Activated CD4-positive, alpha-beta T cell treated with anti-CD3 and anti-CD28 coated beads, Interleukin-2, amount 50 U/mL, for 16 hours (primary cell): ENCODE measurements at places on chromosomes 5 and 9.

DNA sequence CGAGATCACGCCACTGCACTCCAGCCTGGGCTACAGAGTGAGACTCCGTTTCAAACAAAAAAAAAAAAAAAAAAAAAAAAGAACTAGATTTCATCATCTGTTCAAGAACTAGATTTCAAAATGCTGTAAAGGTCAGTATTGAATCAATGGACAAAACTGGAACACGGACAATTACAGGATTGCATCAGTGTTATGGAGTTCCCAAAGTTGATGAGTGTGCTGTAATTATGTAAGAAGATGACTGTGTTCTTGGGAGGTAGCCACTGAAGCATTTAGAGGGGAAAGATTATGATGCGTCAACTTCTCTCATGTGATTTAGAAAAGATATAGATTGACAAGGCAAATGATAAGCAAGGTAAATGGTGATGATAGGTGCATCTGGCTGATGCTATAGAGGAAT, 6.5 kb downstream of the FAM240B start:
- no peak for DNase-seq

- DNase-seq, result peak; percentile 15
These were observed 43.7 kb upstream of the TTC1 start for GRCh38 chr5:159965031-159965837.

DNA sequence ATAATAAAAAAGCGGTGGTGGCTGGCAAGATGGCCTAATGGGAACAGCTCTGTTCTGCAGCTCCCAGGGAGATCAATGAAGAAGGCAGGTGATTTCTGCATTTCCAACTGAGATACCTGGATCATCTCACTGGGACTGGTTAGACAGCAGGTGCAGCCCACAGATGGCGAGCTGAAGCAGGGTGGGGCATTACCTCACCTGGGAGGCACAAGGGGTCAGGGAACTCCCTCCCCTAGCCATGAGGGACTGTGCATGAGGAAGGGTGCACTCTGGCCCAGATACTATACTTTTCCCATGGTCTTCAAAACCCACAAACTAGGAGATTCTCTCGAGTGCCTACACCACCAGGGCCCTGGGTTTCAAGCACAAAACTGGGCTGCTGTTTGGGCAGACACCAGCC, 45.6 kb upstream of the PTGER4 start:
- DNase-seq, result no peak

GRCh38 chr5:43065387-43065947, 25.3 kb upstream of the ANXA2R start:
- DNase-seq, result no peak

- no peak for DNase-seq
These were observed 202.9 kb upstream of the PANK3 start for GRCh38 chr5:168781941-168782571.

DNA sequence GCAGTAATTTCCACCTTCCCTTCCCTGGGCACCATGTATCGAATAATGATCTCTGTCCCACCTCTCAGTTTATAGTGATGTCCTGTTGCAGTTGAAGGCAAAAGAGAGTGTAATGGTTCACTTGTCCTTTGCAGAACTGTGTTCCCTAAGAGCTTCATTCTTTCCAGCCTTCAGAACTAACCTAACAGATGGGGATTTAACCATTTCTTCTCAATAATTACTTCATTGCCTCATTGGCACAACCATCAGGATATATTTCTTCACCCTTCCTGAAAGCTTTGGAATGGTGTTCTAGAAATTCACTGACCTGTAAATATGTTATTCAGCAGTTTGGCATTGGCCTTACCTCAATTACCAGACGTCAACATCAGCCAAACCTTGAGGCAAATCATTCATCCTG, 83.9 kb upstream of the PRRC1 start:
- DNase-seq, result no peak

DNA sequence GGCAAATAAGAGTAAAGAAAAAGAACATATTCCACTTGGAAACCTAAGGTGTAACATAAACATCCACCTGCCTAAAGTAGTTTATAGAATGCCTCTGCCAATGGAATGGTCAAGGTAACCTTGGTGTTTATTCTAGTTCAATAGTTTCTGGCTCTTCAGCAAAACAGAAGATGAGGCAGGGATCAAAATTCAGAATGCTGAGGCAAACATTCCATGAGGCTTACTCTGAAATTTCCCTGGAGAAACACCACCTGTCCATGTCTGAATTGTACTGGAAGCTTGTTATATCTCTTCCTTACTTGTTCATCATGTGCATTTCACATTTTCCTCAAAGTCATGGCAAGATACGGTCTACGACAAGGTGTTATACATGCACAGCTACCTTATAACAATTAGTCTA, 1862.4 kb upstream of the ACO1 start:
- DNase-seq, result no peak

DNA sequence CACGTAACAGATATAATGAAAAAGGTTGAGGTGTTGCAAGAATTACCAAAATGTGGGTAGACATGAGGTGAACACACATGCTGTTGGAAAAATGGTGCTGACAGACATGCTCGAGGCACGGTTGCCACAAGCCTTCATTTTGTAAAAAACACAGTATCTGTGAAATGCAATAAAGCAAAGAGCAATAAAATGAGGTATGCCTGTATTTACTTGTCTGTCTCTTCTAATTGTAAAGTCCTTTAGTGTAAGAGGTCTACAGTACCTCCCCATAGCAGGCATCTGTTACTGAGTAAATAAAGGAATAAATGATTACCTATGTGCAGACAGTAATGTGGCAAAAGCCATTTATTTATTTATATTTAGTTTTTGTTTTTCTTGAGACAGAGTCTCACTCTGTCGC, 3.0 kb upstream of the CAST start:
- DNase-seq, result no peak

GRCh38 chr5:73962801-73963425, 336.9 kb downstream of the ARHGEF28 start:
- no peak for DNase-seq

GRCh38 chr5:140469259-140469658, 67.6 kb downstream of the ANKHD1 start:
- DNase-seq, result no peak

DNA sequence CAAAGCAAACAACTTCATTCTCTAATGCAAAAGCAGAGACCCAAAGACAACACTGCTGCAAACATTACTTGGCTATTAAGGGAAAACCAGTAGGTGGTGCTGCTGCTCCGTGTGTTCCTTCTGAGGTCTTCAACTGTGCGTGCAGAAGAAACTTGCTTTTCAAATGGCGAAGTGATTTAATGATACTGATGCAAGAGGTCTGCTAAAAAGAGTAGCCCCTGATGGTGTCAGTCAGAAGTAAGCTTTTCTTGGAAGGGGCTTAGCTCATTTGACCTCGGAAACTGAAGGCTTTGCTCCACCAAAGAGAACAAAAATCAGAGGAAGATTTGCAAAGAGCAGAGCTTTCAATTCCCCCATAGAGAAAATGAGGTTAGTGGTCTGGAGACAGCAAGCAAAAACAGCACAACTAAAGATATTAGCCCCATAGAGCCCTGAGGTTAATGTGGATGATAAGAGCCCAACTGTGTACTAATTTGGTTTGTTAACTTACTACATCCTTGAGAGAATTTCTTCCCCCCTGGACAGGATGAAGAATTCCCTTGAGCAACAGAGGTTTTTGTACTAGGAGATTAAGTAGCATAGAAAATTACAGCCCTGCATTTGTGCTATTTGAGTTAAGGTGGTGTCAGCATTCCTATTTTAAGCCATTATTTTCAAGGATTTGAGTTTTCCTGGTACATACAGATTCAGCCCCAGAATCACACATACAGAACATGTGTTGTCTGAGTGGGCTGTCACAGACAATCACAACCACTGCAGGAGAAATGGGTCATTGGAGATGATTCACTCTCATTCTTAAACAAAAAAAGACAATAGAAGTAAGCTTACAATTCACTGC, 153.2 kb upstream of the C9orf72 start:
- DNase-seq, result peak; percentile 62

GRCh38 chr9:112005939-112006338, 109.3 kb downstream of the UGCG start:
- no peak for DNase-seq

DNA sequence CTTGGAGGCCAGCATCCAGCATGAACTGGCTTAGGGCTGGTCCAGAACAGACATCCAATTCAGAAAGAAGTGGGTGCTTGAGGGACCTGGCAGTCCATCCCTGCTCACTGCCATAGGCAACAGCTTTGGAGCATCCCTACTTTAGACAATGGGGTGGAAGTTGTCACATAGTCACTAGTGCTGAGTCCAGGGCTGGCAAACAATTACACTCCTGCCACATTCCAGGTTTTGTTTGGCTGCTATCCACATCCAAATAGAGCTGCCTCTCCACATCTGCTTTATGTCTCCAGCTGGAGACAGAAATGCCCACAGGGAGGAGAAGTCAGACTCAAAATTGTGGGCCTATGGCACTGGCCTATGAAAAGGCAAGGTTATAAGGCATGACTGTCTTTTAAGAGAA, 7.0 kb downstream of the FSTL4 start:
- DNase-seq, result no peak

DNA sequence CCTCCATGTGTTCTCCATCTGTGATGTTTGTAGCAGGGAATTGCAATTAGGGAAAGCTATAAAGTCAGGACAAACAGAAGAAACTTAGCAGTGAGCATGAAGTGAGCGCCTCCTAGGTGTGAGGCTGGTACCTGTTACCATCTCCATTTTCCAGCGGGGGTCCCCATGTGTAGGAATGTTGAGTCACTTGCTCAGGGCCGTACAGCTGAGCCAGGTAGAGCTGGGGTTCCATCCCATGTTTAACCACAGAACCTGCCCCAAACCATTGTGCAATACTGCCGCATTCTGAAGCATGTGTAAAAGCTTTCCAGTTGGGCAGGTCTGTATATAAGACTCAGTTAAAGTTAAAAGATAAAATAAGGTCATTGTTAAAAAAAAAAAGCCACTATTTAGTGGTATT, 62.7 kb downstream of the NDFIP1 start:
- no peak for DNase-seq

- no peak for DNase-seq
These were observed 430.3 kb downstream of the ARHGEF28 start for GRCh38 chr5:74056107-74056788.

GRCh38 chr5:84480873-84481637, 96.4 kb upstream of the EDIL3 start:
- DNase-seq, result no peak

GRCh38 chr5:110807169-110807568, 68.4 kb downstream of the SLC25A46 start:
- DNase-seq, result no peak

DNA sequence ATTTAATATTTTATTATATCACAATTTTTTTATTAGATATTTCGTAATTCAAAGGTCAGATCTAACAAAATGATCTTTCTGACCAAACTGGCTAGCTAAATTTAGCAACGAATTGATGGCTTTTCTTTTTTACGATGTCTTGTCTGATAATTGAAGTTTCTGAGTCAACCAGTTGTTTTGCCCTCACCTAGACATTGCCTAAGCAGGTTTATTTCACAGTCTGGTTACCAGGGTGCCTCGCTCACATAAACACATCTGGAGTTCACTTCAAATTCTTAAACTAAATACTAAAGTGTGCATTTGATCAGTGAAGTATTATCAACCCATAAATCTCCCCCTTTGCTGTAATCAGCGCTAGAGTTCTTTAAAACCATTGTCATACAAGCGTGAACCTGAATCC, 448.3 kb downstream of the TLE4 start:
- DNase-seq, result no peak

- DNase-seq, result no peak
These were observed 91.8 kb upstream of the MVB12B start for GRCh38 chr9:126234681-126235335.

GRCh38 chr9:5062631-5063030, 77.6 kb downstream of the JAK2 start:
- no peak for DNase-seq

GRCh38 chr9:20884985-20885593, 146.4 kb downstream of the HACD4 start:
- DNase-seq, result peak; percentile 45

DNA sequence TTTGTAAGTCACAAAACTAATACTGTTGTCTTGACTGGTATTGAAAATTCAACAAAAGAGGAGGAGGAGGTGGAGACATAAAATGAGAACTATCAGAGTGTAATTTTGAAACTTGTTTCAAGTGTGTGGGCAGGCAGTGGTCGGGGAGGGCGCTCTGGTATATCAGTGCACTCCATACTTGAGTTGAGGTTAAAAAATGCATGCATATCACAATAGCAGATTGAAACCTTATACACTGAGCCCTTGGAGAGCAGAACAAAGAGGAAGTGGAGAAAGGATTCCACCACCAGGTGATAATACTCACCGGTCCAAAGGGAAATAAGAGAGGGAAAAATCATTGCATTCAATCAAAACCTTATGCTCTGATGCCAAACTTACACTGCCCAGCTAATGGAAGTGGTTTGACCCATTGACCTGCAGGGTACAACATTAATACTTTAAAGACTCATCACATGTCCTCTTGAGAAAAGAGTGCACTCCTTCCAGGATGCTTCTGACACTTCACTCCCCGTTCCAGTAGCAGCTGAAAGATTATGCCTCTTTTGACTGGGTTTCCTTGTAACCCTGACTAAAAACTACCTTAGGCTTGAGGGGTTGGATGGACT, 79.5 kb upstream of the FAM169A start:
- peak; percentile 80 for DNase-seq

DNA sequence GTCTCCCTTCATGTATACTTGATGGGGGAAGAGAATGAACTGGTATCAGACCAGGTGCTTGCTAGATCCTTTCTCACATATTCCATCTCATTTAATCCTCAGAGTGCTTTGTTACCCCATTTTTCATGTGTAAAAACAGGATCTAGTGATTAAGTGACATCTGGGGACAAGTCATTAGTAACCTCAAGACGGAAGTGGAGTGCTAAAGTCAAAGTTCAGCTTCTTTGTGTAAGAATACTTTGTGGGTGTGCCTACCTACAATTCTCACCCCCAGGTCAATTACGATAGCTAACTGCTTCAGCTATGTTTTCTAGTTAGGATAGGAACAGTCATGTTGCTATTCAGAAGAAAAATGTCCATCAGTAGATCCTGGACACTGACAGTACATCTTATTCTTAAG, 3.1 kb upstream of the FAM120AOS start:
- no peak for DNase-seq

- DNase-seq, result no peak
These were observed 1613.8 kb downstream of the MAT2B start for GRCh38 chr5:165119175-165119574.

DNA sequence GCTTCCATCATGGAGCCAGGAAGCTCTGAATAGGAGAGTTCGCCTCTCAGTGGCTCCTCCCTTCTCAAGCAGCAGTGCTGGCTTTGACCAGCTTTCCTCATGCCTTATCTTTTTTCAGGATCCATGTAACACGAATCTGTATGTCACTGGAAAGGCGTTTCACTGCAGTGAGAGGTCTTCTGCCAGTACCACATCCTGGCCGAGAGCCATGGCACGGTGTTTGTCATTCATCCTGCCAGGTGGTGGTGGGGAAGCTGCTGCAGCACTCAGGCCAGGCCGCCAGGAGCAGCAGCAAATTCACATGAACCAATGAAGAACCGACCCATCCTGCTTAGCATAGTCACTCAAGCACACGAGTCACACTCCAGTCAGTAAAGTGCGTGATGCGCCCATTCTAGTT, 179.0 kb downstream of the FANCC start:
- no peak for DNase-seq

GRCh38 chr5:172881691-172882370, 47.8 kb downstream of the ERGIC1 start:
- DNase-seq, result peak; percentile 27
